ENCODE measurements at places on chromosomes 4 and X.

DNA sequence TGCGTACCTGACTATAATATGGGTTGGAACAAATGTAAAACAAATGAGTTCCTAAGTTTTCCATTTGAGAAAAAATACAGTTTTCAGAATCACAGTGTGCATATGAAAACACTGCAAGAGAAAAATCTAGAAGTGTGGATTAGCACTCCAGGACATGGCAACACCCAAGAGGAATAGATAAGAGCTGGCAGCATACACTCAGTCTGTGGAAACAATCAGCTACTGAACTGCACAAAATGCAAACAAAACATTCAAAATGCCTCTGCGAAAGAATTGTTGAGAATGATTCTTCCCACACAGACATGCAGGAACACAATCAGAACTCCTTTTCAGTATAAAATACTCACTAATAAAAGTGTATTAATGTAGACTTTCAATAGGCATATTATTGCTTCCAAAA, 39.9 kb downstream of the ATP8A1 start:
- no peak for DNase-seq

- no peak for DNase-seq
These were observed 36.9 kb upstream of the PROM1 start for GRCh38 chr4:16120720-16121119.

- no peak for DNase-seq
These were observed 235.1 kb downstream of the USP46 start for GRCh38 chr4:52423967-52424366.

- no peak for DNase-seq
These were observed 220.7 kb upstream of the EMCN start for GRCh38 chr4:100738196-100739165.

- DNase-seq = no peak
These were observed 235.6 kb downstream of the TRIML1 start for GRCh38 chr4:188374871-188375270.

- no peak for DNase-seq
These were observed 144.8 kb upstream of the CPEB2 start for GRCh38 chr4:14857475-14857874.

DNA sequence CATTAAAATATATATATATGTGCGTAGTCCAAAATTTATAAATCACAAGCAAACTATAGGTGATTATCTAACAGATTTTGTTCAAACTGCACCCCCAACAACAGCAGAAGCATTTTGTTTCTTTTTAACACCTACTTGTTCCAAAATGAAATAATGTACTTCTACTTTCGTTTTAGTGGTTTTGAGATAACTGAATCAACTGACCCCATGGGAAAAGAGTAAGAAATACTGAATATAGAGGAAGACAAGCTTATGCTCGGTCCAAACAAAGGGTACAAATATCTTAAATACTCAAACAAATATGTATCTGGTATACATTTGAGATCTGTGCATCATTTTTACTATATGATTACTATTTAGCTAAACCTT, 22.4 kb downstream of the MAP7D3 start:
- DNase-seq = no peak

DNA sequence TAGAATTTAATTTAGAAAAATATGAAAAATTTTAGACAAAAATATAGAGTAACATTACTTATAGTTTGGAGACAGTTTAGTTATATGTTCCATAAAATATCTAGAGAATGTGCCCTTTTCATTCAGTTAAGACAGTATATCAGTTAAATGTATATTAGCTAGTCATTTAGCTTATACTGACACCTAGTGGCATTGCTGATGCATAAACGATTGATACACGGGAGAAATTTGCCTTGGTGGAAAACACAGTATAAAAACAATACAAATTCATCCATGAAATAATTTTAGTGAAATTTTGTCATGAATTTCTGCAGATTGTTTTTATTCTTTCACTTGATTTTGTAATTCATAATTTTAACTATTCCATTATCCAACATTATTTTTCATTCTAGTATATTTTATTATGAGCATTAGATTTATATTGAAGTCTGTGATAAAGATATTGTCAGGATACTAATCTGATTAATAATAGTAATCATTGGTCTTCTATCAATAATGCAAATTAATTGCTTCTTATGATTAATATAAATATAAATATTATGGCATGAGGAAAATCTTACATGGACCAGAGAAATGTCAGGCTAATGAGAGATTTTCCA, 219.0 kb downstream of the TLL1 start:
- no peak for DNase-seq

GRCh38 chr4:20430259-20430941, 178.7 kb downstream of the SLIT2 start:
- no peak for DNase-seq

DNA sequence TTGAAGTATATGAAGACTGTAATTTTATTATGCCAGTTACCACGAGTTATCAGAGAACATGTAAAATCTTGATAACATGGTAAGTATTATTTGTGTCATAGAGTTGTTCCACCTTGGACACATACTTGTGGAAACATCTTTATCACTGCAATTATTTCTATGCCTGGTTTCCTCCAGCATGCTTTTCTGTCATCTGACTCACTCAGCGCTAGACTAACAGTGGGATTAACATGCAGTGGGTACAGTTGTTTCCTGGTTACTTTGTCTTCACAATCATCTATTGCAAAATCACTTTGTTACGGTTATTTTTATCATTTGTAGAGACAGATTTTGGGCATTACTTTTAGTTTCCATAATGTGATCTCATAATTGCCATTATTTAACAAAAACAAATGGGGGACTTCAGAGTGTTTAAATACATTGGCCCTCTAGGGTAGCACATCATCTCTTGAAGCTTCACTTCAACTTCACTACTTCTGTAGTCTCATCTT, at the start of gene STATH:
TSS of gene STATH (plus strand) at position 441 of the 491 bp plus-strand sequence. CDS start 2,472 bp downstream, outside the sequence.
- DNase-seq = no peak

DNA sequence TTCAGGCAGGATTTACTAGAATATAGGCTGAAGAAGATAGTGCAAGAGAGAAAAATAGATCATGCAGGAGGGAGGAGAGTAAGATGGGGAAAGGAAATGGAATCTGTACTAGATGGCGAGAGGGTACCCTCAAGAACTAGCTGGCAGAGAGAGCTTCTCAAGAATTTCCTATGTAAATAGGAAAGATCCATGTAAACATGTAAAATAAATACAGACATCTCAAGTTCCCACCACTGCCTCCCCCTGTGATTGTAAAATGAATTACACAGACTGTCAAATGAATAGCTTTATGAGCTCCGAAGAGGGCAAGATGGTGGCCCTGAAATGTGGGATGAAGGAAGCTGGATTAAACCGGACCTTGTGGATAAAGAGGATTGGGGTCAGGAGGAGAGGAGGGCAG, 178.0 kb downstream of the PALLD start:
- DNase-seq = no peak
